ENCODE measurements at places on chromosomes 4 and X. TPM values are rescaled to one million over a fixed set of nuclear protein-coding genes. Genes with fewer than 3 reads are reported as not detected.

PRSS12 gene
- total RNA-seq = 43.5 TPM

GRCh38 chr4:181507180-181507835 lies 735.9 kb upstream of the TENM3 start:
- DNase-seq = no peak

DNA sequence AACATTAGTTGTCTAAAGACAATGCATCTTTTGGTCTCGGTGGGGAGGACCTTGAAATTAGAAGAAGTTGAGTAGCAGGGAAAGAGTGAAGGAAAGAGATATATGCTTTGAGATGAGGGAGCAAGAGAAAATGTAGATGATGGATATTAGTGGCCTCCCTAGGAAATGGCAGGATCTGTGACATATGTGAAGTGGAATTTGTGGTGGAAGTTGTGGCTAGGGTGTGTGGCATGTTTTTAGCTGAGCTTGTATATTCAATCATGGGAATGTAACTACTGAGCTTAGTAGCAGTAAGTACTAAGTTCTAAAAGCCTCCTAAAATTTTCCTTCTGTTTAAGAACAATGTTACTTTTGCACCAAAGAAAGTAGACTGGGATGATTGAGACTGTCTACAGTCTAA lies 382.8 kb upstream of the CTSO start:
- no peak for DNase-seq

DNA sequence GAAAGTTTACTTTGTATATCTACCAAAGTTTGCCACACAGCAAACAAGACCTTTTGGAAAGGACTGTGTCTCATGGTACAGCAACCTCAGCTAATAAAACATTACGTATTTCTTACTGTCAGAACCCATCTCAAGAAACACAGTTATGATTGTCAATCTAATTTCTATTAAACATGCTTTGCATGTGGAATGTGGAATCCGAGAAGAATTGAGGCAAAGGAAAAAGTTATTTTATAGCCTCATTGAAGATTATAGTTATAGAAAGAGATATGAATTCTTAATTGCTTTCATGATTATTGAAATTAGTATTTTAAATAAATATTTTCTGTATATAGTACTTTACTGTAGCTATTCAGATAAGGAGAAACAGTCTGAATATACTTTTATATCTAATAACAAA lies 5.4 kb downstream of the PCDH7 start:
- DNase-seq = no peak

- no peak for DNase-seq
Observed at GRCh38 chr4:146510942-146511341, 10.8 kb downstream of the SLC10A7 start.
